ENCODE measurements at places on chromosomes 7 and 10. TPM values are rescaled to one million over a fixed set of nuclear protein-coding genes. Genes with fewer than 3 reads are reported as not detected.

Gene ING3
- 18.0 TPM for total RNA-seq

Gene RELN
- total RNA-seq, result 27.9 TPM

Gene SPDYE2
- total RNA-seq, result not detected

Gene PRXL2A
- total RNA-seq, result 155 TPM

Gene AVL9
- 43.2 TPM for total RNA-seq

Gene CHCHD3
- total RNA-seq, result 63.8 TPM

Gene CD36
- total RNA-seq, result 9.4 TPM

Gene VWC2
- total RNA-seq, result not detected

Gene TRIM50
- not detected for total RNA-seq

Gene ADRA2A
- under 0.01 TPM for total RNA-seq

Gene PRLHR
- total RNA-seq, result not detected

Gene TAS2R41
- total RNA-seq, result not detected

Gene AIMP2
- total RNA-seq, result 101 TPM

Gene ADARB2
- 0.10 TPM for total RNA-seq

Gene AP4M1
- 18.5 TPM for total RNA-seq

Gene MORN4
- 6.1 TPM for total RNA-seq

Data from mammary microvascular endothelial cell (primary cell).